ENCODE measurements at places on chromosomes 12 and 14.

GRCh38 chr14:61357123-61357522, 35.7 kb downstream of the PRKCH start:
- DNase-seq: no peak

DNA sequence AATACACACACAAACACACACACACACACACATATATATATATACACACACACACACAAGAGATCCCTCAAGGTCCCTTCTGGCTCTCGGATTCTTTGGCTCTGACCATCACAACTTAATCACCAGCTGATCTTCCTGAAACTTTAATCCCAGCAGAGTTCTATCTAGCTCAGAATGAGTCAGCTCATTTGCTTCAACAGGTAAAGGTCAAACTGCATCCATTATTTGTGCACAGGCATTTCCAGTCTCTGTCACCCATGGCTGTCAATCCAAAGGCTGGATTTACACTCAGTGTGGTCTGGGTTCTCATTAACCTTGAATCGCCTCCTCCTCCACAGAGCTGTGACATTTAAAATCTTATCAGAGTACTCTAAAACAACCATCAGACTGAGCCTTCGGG, 113.3 kb upstream of the TMPO start:
- no peak for DNase-seq

GRCh38 chr14:44041700-44042099, 465.4 kb downstream of the FSCB start:
- no peak for DNase-seq

DNA sequence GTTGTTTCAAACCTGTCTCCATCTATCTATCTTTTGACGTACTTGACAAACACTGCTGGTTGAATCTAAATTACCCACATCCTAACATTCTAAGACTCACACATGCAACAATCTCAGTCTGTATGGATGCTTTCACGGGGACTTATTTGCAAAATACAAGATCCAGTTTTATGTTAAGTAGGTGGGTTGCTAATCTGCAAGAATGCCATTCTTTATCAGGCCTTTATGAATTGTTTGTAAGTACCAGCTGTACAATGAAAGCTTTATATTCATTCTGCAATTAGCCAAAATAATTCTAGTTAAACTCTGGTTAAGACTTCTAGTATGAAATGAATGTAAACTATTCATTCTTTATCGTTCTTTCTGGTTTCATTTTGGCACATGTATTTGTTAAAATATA, 135.1 kb downstream of the NAV3 start:
- no peak for DNase-seq

GRCh38 chr12:41981013-41981412, 163.7 kb downstream of the GXYLT1 start:
- no peak for DNase-seq

GRCh38 chr14:34676516-34677211, 37.7 kb downstream of the CFL2 start:
- DNase-seq: no peak

DNA sequence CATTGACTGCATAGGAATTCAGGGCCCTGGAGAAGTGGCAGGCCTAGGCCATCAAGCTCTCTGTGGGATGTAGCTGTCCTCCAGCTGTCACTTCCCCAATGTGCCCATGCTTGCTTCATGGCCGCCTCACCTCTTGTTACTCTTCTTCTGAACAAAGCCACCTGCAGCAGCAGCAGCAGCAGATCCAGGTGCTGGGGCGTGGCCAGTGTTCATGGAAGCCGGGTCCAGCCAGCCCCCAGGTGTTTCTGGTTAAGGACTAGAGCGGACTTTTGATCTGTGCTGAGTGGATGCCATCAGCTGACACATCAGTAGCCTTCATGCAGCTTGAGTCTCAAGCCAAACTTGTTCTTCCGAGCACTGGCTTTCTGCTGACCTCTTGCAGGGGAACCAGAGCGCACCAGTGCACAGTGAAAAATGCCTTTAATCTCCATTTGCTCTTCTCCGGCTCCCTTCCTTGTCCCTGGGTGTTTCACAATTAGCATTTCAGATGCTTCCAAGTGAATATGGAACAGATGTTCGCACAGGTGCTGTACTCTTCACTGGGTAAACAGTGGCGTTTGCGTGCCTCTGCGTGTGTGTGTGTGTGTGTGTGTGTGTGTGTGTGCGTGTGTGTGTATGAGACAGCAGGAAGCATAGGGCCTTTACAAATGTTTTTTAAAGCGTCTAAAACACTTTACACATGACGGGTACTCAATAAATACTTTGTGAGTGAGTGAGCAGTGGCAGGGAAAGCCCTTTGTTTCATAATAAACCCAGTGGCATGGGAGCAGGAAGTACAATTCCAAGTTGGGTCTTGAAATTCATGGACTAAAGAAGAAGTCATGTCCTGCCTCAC, 20.1 kb downstream of the TPCN1 start:
- peak; percentile 87 for DNase-seq

GRCh38 chr12:52037248-52037861, 13.9 kb upstream of the NR4A1 start:
- DNase-seq: no peak

GRCh38 chr12:11693601-11694000, 44.1 kb downstream of the ETV6 start:
- DNase-seq: no peak

DNA sequence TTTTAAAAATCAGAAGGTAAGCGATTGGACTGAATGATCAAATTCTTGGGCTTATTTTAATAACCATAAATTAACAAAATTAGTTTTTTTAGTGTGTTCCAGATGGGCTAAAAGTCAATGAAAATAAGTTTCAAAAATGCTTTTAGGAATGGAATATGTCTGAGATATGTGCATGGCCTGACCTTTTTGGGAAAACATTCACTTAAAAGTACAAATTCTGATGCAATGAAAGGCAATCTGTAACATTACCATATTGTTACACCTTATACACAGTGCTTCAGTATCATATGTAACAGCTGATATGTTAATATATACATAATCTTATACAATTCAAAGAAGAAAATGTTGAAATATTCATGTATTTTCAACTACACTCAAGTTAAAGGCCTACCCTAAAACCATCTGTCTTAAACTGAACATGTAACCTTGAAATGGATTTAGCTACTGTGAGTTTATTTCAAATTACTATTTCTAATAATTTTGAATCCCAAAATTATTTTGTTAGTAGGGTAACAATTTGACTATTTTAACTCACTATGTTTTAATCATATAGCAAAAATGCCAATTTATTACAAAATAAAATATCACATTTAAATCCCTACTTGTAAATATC, 84.8 kb downstream of the EEA1 start:
- DNase-seq: no peak

- DNase-seq: no peak
Observed at GRCh38 chr12:116759783-116760621, 21.9 kb downstream of the RNFT2 start.

DNA sequence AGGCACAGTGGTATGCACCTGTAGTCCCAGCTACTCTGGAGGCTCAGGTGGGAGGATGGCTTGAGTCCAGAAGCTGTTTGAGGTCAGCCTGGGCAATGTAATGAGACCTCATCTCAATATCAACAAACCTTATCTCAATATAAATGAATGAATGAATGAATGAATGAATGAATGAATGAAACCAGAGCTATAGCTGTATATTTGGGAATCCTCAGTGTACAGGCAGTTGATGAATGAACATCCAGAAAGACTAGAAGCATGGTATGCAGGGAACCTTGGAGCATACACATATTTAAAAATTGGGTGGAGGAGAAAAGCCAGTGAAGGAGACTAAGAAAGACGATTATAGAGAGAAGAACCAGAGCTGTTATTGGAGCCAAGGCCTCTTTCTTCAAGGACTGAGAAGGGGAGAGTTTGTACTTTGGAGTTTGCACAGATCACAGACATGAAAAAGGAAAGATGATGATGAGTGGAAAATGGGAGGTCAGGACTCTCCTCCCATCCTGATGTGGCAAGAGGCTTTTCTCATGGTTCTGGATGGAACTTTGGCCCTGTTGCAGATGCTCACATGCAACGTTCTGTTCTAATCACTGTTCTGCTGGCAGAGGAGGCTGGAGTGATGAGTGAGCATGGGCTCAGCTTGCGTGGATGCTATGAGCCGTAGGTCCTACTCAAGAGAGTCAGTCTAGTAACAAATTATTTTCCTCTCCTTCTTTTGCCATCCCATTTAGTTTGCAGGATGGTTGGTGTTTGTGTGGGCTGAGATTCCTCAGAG, 114.4 kb downstream of the PRKCH start:
- DNase-seq: no peak

GRCh38 chr12:130201037-130201436, 38.8 kb downstream of the FZD10 start:
- no peak for DNase-seq

DNA sequence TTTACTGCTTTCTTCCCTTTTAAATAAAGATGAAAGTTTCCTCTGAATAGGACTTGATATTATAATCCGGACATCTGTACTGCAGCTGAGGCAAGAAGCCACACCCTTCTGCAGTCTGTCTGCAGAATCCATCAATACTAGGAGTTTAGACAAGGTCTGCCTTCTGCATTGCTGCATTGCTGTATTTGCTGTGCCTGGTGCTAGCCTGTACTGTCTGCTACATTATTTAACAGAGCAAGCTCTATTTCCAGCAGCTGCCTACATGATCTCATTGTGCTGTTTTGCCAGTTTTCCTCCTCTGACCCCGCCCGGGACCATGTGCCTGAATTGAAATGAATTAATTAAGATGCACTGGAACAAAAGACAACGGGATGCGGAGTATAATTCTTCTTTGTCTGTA, 1.7 kb downstream of the TUBA1A start:
- DNase-seq: peak; percentile 51

- no peak for DNase-seq
Observed at GRCh38 chr12:49033611-49034285, 15.2 kb upstream of the PRKAG1 start.

DNA sequence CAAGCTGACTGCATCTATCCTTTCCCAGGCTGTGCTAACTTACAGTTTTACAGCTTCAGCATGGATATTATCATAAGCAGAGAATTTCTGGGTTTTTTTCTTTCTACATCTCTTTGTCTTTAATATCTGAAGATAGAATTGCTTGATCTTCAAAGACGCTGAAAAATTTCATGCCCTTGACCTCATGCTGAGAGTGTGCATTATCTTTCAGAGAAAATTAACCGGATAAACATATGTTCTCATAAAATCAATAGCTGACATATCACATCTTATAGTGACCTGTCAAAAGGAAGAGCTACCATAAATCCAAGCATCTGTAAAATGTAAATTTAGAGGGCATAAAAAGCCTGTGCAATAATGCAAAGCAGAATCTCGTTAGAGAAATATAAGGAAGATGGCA, 1704.1 kb upstream of the FLRT2 start:
- DNase-seq: no peak

DNA sequence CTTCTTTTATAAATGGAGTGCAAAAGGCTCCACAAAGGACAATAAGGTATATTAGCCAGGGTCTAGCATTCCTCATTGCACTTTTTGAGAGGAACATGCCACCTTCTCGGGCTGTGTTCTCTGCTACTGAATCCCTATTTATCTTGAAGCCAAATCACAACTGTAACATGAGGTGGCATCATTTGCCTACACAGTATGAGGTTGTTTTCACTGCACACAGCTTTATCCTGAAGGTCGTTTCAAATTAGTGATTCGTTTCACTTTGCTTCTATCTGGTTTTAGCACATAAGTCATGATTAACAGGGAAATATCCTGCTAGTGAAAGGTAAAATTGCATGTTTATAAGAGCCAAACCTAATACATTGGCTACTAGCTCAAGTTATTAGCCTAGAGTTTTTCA, 153.8 kb downstream of the SLC35F4 start:
- no peak for DNase-seq

DNA sequence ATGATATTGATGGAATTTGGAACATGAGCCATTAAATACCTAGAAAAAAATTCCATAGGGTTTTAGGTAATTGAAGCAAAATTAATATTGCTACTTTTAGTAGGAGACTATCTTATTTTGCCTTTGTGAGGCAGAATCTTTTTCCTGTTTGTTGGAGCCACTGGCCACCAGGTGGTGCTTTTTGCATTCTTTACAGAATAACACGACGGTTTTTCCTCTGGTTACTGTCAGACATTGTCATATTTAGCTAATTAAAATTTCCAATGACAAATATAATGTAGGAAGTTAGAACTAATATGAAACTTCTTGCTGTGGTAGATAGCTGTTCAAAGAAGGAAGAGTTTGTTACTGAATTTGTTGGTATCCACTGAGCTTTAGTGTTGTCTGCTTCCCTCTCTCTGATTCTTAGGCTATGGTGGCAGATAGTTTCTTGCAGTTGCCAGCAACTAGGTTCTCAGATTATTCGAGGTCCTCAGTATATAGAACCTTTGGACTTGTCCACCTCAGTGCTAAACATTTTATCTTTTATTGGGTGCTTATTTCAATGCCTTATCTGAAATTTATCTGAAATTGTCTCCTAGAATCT, 25.7 kb downstream of the RAB21 start:
- no peak for DNase-seq

- DNase-seq: no peak
Observed at GRCh38 chr12:13454991-13455777, 258.7 kb downstream of the EMP1 start.

- no peak for DNase-seq
Observed at GRCh38 chr12:75656648-75657047, 145.2 kb upstream of the KRR1 start.

GRCh38 chr14:23571701-23572523, 4.3 kb upstream of the AP1G2 start:
- DNase-seq: no peak

DNA sequence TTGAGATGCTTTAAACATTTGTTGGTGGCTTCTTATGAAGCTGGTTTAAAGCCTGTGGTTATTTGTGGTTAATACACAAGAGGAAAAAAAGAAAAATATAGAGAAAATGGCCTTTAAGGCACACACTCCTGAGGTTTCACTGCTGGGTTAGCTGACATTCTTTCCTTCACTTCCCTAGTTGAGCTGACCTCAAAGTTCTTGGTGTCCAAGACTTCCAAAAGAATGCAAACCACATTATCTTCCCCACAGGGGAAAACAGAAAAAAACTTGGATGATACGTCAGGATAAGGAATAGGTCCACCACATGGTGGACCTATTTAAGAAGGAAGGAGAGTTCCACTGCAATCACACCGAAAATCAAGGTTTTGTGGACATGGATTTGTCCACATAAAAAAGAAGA, 94.3 kb downstream of the SLC25A21 start:
- no peak for DNase-seq

GRCh38 chr12:53754188-53754585, 2.4 kb upstream of the CISTR start:
- no peak for DNase-seq

DNA sequence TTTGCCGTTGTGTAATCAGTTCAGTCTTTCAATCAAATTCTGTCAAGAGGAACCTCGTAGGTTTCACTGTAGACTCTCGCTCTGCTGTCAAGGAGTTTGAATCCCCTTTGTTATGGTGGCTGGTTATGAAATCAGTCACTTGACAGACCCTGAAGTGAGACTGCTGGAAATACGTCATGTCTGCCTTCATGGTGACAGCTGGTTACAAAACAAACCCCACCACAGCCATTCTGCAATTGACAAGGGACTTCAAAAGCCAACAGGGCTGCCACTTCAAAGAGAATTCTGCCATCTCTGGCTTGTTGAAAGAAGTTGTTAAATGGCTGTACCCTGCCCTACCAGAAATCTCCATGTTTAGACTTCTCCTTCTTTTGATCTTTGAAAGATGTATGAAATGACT, 286.9 kb downstream of the ERC1 start:
- no peak for DNase-seq
